AML-193 (cell line): ENCODE measurements at places on chromosomes 13 and 19.

DNA sequence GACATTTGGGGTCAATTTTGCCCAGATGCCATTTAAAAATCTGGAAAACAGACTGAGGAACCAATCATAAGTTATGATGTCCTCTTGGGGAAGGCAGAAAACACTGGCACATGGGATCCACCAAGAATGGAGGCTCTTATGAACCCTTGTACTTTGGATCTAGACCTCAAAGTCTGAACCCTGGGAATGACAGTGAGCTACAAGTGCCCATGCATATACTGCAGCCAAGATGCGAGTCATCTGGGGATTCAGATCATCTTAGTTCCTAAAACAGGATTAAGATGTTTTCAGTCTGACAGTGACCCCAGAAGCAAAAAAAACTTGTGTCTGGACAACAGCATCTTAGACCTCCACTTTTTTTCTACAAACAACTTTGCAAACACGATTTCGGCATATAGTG, 100.2 kb upstream of the SIAH3 start:
- DNase-seq: no peak

DNA sequence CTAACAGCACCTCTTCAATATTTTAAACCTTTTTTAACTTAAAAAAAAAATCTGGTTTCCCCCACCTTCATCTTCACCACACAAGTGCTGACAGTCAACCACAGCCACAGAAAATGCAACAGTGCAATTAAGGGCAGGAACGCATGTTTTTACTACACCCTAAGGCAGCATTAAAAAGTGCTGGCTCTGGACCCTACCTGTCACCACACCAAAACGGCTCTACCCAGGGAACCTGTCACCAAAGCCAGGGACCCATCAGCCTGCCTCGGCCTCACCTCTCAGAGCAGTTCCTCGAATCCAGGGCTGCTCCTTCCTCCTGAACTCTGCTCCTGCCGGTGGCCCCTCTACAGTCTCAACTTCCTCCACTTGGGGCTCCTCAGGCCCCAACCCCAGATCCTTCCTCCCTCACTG, 22.5 kb upstream of the SLC35E1 start:
- no peak for DNase-seq

DNA sequence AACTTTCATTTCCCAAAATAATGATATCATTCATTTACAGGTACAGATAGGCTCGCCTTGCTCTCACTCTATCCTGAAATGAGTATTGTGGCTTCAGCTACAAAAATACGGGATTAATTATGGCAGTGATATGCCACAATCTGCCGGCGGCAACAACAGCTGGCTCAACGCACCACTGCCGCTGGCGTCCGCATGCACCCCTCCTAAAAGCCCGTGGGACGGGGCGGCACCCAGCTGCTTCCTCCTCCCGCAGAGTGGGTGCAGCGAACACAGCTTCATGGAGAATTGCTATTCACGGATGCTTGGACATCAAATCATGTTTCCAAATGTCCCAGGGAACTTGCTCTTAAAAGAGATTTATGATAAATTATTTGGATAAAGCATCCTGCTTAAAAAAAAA, 266.8 kb downstream of the TEX29 start:
- DNase-seq: no peak

DNA sequence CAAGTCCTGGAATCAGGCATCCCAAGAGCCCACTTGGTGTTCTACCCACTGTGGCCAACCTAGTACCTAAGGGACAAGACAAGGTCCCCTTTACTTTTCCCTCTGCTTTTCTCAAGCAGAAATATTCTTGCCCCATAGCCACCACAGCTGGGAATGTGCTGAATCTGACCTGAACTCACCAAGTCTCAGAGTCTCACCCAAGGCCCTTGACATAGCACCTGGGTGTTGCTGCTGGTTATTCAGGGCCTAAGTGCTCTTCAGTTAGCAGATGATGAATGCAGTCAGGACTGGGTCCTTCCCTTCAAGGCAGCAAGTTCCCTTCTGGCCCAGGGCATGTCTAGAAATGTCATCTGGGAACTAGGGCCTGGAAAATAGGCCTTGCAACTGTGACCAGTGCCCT, 201.8 kb upstream of the SERP2 start:
- DNase-seq: no peak

- DNase-seq: no peak
Observed at GRCh38 chr19:7742575-7742974, 4.8 kb downstream of the CD209 start.

GRCh38 chr13:67369895-67370660, 139.9 kb upstream of the PCDH9 start:
- DNase-seq: no peak

GRCh38 chr19:42114412-42114811, 17.8 kb downstream of the POU2F2 start:
- no peak for DNase-seq

GRCh38 chr13:45055198-45055901, 65.0 kb upstream of the GTF2F2 start:
- DNase-seq: peak; percentile 29

DNA sequence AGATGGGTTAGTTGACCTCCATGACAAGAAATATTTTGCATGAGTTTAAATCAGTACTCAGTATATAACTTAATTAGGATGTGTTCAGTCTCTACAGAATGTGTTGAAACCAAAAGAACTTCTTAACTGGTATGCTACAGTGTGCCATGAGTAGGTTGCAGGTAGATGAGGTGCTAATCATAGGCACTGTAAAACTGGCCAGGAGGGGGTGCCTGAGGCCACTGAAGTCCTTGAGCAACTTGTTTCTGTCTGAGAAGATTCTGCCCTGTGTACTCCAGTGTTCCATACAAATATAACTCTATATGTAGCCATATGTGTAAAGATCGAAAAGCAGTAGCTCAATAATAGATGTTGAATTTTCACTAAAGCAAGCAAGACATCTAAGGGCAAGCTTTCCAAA, 549.2 kb upstream of the KLF12 start:
- DNase-seq: no peak

DNA sequence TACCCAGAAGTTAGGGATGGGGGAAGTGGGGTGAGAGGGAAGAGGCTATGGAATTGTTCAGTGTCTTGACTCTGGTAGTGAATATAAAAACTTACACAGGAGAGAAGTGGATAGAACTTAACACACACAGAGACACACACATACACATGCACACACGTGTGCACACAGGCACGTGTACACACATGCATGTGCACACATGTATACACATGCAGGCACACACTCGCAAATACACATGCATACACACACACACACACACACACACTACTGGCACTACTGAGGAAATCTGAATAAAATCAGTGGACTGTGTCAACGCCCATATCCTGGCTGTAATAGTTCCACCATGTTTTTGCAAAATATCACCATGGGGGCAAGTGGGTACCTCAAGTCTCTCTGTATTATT, 107.9 kb downstream of the IRS2 start:
- DNase-seq: no peak

- no peak for DNase-seq
Observed at GRCh38 chr13:71312923-71313322, 554.1 kb downstream of the DACH1 start.

DNA sequence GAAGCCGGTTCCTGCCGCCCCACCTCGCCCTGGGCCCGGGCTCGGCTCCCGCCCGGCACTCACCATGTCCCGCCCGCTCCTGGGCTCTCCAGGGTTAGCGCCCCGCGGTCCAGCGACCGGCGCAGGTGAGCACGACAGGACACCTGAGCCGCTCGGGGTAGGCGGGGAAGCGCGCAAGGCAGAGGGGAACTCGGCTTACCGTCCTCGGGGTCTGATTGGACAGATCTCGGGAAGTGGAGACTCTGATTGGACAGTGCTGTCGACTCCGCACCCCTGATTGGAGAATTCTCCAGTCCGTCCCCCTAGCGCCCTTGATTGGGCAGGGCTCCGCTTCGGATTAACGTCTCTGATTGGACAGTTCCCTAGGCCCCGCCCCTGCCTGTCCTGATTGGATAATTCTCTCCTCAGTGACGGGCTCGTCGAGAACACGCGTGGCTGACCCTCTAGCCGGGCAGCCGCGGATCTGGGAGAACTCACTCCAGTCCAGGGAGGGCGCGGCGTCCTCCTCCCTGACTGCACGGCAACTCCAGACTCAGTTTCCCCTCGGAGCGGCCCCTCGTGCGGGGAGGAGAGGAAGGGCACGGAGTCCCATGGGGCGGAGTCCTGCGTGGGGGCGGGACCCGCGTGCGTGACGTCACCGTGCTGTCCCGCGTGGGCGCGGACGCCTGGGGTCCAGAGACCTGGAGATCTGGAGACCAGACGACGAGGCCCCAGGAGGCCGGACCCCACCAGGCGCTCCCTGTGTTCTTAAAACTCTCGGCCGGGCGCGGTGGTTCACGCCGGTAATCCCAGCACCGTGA, at the start of gene ZNF77:
Gene ZNF77, minus strand, starts transcription at position 197 of the 800 bp plus-strand sequence. Its CDS starts 131 bp downstream, at position 66.
- DNase-seq: peak; percentile 96

DNA sequence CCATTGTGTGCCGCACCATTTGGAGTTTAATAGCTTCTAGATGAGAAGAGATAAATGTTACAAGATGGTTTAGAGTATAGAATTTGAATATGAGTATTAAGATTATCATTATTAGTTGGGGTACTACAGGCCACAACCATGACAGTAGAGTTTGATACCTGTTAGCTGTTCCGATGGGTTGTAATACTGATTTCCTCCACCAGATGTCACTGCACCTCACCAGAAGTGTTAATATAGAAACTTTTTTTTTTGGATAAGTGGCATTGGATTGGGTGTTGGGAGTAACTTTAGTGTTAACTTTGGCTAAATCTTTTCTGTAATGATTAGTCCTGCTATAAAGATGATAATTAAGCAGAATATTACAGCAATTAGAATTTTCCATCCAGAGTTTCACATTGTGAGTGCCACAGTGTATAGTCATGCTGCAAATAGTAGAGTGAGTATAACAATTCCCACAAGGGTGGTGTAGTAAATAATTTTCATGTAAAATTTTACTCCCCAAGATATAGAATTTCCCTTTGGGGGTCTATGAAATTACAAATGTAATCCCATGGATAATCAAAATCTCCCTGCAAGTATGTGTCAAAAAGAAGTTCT, 56.3 kb downstream of the PSG3 start:
- peak; percentile 0 for DNase-seq

- DNase-seq: no peak
Observed at GRCh38 chr19:19119325-19120237, 18.7 kb downstream of the TMEM161A start.

DNA sequence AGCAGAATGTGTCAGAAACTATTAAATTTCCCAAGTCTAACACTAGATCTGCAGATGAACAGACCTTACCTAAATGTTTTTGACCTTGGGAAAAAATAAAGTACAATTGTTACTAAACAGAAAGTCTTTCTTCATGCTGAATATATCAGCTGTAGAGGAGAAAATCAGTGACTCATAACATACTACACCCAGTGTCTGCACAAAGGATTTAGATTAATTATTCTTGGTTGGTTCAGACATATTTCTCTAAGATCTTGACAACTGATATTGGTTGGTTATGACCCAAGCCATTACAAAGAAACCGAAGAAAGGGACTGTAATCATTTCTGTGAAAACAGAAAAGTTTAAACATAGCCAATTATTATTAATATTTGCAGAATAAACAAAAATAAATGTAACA, 225.1 kb downstream of the HS6ST3 start:
- DNase-seq: no peak

- no peak for DNase-seq
Observed at GRCh38 chr13:60654415-60654814, 257.4 kb downstream of the TDRD3 start.

- DNase-seq: peak; percentile 32
Observed at GRCh38 chr19:584240-585001, 5.3 kb upstream of the HCN2 start.

DNA sequence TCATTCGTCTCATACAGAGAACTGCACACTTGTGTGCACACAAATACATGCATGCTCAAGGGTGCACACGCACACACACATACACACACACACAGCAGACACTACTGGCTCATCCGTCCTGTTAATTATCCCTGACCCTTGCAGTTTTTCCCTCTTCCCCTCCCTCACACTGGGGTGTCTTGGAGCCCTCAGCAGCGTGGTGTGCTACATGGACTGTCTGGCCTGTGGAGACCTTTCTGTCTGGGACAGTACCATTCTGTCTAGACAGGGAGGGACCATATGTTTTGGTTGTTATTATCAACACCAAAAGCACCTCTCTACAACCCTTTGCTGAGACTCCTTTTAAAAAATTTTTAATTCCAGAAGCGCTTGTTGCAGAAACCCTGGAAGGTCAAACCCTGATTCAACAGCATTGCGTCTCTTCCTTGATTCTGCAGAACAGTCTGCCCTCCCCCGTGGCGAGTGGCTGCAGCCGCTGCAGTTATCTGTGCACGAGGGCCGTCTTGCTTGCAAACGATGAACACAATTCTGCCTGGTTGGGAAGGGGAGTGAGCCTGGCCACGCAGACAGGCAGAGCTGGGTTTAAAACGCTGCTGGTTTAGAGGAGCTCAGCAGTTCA, 374.0 kb downstream of the IRS2 start:
- no peak for DNase-seq

DNA sequence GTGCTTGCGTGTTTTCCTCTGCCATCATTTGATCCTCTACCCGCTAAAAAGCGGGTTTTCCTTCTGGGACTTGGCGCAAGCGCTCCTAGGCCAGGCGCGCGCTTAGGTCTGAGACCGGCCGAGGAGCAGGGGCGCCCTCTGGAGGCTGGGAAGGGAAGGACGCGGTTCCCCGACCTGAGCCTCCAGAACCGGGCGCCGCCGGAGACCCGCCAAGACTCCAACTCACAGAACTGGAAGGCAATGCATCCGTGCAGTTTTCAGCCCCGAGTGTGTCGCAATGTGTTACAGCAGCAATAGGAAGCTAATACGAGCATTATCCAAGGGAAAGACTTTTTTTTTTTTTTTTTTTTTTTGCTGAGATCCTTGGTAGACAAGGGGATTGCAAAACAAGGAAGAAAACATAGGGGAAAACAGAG, 190.9 kb downstream of the COL4A1 start:
- no peak for DNase-seq

GRCh38 chr13:104854698-104855097, 1680.8 kb downstream of the EFNB2 start:
- DNase-seq: no peak

- DNase-seq: no peak
Observed at GRCh38 chr19:14146789-14147216, 10.4 kb upstream of the ASF1B start.

GRCh38 chr13:113548778-113549621, 35.6 kb upstream of the TFDP1 start:
- DNase-seq: no peak

GRCh38 chr13:71830323-71830722, 36.7 kb downstream of the DACH1 start:
- DNase-seq: no peak

DNA sequence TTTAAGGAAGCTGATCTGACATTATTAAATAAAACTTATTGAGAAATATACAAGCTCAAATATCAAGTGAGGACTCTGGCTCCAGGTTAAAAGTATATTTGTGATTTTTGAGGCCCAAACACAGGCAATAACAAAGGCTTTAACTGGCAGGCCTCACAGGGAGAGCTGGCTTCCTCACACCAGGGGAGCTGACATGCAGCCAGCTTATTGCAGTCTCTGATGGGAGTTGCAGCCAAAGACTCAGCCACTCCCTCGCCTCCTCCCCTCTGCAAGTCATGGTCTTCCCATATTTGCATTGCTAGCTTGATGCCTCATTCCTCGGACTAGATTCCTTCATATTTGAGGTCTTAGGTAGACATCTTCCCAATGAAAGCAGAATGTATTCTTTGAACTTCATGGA, 647.1 kb upstream of the SLITRK6 start:
- no peak for DNase-seq

- peak; percentile 57 for DNase-seq
Observed at GRCh38 chr19:56637976-56638555, 4.9 kb upstream of the SMIM17 start.

GRCh38 chr13:98542568-98543377, 34.1 kb downstream of the STK24 start:
- no peak for DNase-seq
